CD4-positive, alpha-beta T cell treated with Interleukin-6 for 4 hours (primary cell): ENCODE measurements at places on chromosomes 6 and 20.

GRCh38 chr6:99349171-99350141 is at the start of gene FAXC:
TSS of gene FAXC (minus strand) at chr6:99349674. CDS start at chr6:99349372, 302 bp downstream.
- no peak for DNase-seq

- DNase-seq = no peak
Observed at GRCh38 chr20:22795871-22796270, 211.5 kb upstream of the FOXA2 start.

DNA sequence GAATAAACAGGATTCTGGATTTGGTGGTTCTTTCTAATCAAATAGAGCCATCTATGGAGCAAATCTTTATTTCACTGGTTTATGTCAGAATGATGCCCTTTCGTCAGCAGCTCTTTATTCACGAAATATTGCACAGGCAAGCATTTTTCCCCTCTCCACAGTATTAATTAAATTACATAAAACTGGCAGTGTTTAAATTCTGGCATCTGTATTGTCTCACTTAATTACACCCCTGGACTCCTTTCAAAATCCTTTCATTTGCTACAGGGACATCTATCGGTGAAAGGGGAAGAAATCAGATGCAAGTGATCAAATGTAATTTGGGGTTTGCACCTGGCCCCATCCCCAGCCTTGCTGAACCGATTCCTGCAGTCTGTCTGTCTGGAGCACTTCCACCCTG is 801.9 kb downstream of the QKI start:
- DNase-seq = no peak

DNA sequence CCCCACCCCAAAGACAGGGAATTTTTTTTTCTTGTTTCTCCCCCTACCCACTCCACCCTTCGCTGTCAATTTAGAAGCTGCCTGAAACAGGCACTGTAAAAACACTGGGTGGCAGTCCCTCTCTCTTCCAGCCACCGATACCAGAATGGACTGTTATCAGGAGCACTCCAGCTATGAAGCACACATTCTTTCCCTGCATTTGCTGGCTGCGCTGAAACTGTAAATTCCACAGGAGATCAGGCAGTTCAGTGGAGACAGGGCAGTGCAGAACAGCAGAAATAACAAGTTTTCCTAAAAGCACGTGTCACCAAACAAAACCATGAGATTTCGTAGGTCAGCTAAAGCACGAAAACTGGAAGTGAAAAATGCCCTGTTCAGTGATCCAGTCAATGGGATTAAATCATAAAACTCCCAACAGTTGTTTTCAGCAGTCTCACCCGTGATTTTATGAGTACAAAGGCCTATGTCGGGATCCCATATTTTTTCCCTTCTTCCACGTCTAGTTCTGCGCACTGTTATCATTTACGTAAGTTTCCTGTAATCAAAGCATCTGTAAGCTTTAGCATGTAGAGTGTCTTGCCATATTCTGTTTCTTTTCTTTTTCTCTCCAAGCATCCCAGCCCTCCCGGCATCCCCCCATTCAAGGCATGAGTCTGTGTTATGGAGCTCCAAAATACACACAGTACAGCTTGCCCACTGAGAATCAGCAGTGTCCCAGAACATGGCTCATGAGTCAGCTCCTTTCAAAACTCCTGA is 359.9 kb upstream of the EPHA7 start:
- DNase-seq = no peak

GRCh38 chr6:168411793-168412192 is 29.2 kb upstream of the SMOC2 start:
- DNase-seq = no peak

GRCh38 chr20:63089051-63089907 is 82.5 kb upstream of the BHLHE23 start:
- DNase-seq = no peak

DNA sequence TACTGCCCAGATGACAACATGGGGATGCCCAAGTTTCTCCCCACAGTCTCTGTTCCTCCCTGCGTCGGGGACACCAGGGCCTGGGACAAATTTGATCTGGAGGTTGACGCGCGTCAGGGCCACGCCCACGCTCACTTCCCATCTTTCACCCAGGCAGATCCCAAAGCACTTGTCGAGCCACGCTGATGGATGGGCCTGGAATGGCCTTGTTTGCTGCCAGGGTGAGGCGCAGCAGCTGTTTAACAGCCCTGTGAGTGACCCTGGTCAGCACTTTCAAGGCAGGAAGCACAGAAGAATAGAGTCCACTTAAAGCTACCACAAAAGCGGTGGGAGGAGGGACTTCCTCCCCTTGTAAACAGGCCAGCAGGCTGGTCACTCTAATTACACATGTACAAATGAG is 324.7 kb upstream of the JARID2 start:
- DNase-seq = no peak

GRCh38 chr20:57707849-57708693 is 1.7 kb downstream of the PMEPA1 start:
- no peak for DNase-seq

GRCh38 chr6:88708197-88708744 is 255.1 kb downstream of the RNGTT start:
- no peak for DNase-seq

DNA sequence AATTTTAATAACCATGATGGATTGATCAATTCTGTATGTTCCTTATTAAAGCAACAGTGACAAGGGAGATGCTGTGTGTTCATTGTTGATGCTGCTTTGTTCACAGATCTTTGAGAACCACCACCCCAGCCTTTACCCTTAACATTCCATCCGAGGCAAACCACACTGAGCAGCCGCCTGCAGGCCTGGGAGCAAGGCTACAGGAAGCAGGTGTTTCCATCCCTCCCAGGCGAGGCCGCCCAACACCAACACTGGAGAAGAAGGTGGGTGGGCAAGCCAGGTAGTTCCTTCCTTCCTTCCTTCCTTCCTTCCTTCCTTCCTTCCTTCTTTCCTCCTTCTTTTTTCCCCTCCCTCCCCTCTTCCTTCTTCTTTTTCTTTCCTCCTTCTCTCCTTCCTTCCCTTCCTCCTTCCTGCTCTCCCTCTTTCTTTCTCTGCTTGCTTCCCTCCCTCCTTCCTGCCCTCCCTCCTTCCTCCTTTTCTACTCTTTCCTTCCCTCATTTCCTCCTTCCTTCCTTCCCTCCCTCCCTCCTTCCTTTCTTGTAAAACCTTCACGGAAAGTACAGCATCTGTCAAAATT is 13.7 kb downstream of the TTLL2 start:
- DNase-seq = no peak

DNA sequence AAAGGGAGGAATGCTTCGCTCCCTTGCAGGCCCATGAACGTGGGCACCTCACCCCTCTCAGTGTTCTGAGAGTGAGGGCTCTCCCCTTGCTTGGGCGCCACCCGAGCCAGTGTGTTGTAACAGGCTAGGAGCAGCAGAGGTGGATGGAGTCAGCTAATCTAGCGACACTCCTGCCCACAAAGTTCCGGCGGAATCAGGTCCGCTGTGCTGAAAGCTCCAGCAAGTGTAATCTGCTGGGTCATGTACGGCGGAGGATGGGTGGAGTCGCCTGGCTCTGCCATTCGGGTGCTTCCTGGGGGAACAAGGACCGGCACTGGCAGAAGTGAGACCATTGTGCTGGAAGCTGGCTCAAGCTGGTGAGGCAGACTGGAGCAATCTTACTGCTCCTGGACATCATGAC is 1310.1 kb downstream of the EPHA7 start:
- no peak for DNase-seq

DNA sequence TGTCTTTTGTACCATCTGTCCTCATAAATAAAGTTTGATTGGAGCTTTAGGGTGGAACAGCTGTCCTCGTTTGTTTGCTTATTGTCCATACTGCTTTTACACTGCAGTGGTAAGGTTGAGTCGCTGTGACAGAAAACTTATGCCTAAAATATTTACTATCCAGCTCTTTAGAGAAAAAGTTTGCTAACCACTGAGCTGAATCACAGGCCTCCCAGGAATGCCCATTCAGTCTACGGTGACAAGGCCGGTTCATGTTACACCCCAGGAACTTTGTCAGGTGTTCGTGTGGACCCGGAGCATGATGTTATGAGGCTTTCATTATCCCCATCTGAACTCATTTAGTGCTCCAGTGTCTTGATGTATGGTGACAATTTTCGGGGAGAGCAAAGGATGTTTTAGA is 401.1 kb downstream of the SAMD5 start:
- no peak for DNase-seq

- DNase-seq = peak; percentile 67
Observed at GRCh38 chr6:37239950-37240713, 17.4 kb upstream of the TBC1D22B start.

GRCh38 chr6:167779129-167779992 is 47.4 kb upstream of the AFDN start:
- DNase-seq = no peak
